ENCODE measurements at places on chromosomes 16 and 17.

DNA sequence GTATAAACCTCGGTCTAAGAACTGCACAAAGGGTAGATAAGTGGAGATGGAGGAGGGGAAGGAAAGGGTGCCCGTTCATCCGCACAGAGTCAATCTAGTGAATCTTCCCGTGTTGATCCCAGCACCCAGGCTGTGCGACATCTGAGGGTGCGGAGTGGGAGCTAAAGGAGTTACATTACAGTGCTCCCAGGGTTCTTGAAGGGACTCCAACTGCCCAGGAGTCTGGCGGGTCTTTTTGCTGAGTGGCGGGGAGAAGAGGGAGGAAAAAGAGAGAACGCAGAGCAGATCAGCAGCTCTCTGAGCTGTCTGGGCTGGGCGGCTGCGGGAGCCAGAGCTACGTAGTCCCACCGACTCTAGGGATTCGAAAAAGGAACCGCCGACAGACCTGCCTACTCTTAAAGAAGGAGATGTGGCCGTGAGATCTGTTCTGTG, 1.6 kb upstream of the CA10 start:
- no peak for DNase-seq
- no peak overlapping the region for H3K27ac ChIP-seq
- H3K4me3 ChIP-seq, result no peak overlapping the region
- no peaks in the 10 kb centered on the region for H3K27me3 ChIP-seq
- no peaks in the 10 kb centered on the region for H3K4me1 ChIP-seq

- no peak overlapping the region for H3K4me3 ChIP-seq
- DNase-seq, result no peak
- H3K36me3 ChIP-seq, result peaks cover 1% of the 10 kb centered on the region
- no peak overlapping the region for H3K27ac ChIP-seq
Observed at GRCh38 chr16:27232901-27233625, 29.7 kb downstream of the KDM8 start.

DNA sequence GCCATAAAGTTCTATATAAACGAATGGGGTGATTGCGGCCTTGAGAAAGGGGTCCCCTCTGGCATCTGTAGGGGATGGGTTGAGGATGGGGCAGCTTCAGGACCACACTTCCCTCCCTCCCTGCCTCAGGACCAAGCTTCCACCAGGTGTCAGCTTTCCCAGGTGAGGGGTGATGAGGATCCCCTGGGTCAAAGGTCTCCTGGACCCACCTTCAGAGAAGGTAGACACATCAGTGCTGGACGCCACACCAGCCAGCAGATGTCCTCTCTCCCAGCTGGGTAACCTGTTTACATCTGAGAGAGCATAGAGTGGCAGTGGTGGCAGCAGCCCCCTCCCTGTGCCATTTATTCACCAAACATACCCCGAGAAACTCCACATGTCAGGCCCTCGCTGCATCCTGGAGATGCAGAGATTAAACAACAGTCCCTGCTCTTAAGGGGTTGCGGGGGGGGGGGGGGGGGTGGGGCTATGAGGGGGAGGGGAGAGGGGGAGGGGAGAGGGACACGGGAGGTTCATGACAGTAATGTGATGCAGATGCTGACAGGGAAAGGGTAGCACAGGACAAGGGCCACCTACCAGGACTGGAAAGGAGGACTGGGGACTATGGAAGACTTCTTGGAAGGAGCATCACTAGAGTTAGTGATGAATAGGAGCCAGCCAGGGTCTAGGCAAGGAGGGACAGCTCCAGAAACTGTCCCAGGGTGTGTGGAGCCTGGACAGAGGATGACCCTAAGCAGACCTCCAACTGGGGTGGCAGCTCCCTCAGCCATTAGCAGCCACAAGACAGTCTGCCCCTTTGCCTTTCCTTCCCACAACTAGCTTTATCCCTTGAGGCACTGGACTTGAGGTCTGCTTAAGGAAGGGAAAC, 5.0 kb downstream of the PROCA1 start:
- peaks cover 2% of the 10 kb centered on the region for H3K36me3 ChIP-seq
- DNase-seq, result peak; percentile 35
- no peaks in the 10 kb centered on the region for H3K27me3 ChIP-seq
- H3K27ac ChIP-seq, result no peak overlapping the region
- H3K4me1 ChIP-seq, result peaks cover 10% of the 10 kb centered on the region

- DNase-seq, result no peak
- H3K4me3 ChIP-seq, result no peak overlapping the region
- no peaks in the 10 kb centered on the region for H3K4me1 ChIP-seq
- no peaks in the 10 kb centered on the region for H3K36me3 ChIP-seq
- H3K27ac ChIP-seq, result no peak overlapping the region
Observed at GRCh38 chr16:17252064-17252463, 218.7 kb downstream of the XYLT1 start.

DNA sequence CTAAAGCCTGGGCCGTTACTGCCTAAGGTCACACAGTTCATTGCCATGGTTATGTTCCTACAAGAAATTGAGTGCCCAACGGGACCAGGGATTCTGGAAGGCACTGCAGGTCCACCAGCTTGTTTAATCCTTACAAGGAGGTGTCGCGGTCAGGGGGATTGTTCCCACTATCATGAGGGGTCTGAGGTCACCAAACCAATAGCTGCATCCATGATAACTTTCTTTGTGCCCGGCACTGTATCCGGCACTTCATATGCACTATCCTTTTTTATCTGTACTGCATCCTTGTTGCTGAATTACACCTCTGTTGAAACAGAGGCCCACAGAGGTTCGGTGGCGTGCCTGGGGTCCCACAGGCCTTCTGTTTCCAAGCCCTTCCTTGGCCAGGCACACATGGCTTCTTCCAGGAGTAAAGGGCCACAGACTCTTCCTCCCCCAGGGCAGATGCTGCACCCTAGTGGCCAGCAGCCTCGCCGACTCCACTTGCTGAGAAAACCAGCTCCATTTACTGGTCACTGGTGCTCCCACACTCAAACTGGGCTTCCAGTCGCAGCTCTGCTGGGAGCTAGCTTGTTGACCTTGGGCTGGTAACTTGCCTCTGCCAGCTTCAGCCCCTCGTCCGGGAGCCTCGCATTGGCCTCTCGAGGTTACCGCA, 82.0 kb upstream of the PLCG2 start:
- peaks cover 6% of the 10 kb centered on the region for H3K36me3 ChIP-seq
- H3K27ac ChIP-seq, result no peak overlapping the region
- no peaks in the 10 kb centered on the region for H3K27me3 ChIP-seq
- H3K4me3 ChIP-seq, result no peak overlapping the region
- H3K4me1 ChIP-seq, result no peaks in the 10 kb centered on the region

DNA sequence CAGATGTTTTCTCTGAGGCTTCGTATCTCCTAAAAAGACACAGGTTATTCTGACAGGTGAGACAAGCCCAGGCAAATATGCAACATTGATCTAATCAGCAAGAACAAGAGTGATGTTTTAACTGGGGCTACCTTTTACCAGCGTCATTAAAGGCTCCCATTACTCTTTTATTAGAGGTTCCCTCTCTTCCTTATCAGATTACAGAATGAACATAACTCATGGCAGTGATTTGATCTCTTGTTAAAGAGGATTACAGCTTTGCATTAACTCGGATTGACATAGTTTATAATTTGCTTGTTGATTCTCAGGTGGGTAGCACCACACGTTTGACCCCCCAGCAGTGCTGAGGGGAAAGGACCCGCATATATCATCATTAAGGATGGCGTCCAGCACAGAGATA, 90.5 kb downstream of the AATF start:
- no peaks in the 10 kb centered on the region for H3K4me1 ChIP-seq
- no peaks in the 10 kb centered on the region for H3K27me3 ChIP-seq
- no peak overlapping the region for H3K4me3 ChIP-seq
- H3K27ac ChIP-seq, result no peak overlapping the region
- no peaks in the 10 kb centered on the region for H3K36me3 ChIP-seq

DNA sequence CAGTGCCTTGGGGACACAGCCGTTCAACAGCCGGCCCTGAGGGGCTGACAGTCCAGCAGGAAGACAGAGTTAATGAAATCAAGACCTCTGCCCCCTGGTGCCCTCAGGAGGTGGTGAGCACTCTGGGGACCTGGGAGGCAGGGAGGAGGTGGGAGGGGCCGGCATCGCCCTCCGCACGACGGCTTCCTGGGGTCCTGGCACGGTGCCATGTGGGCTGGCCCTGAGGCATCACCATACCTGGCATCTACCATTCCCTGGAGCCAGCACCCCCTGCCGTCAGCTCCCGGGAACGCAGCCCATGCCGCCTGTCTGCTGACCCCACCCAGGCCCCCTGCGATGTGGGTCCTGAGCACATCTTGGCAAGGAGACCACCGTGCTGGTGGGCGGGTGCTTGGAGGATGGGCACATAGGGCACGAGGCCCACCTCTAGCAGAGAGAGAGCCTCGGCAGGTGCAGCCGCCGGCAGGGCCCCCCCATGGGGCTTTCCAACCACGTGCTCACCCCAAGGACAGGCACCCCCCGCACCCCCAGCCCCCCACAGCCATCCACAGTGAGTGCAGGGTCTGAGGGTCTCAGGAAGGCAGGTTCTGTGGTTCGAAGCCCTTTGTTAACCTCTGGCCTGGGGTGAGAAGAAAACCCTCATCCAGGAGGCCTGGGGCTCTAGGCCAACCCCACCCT, 52.5 kb downstream of the ZFPM1 start:
- H3K4me1 ChIP-seq, result peaks cover 65% of the 10 kb centered on the region
- no peaks in the 10 kb centered on the region for H3K27me3 ChIP-seq
- H3K27ac ChIP-seq, result peak overlapping the region; percentile 76
- no peak for DNase-seq

DNA sequence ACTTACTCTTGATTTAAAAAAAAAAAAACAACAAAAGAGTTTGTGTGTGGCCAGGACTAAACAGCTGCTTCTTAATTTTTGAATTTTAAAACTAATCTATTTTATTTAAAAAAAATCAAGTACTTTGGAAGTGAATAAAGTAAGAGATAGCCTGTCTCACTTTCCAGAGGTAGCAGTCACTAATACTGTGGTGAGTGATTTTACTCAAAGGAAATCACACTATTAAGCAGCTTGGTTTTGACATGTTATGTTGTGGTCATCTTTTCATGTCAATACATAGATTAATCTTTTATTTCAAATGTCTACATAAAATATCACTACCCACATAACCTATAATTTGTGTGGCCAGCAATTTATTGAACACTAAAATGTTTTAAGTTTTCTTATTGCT, 102.2 kb upstream of the HLF start:
- DNase-seq, result no peak
- H3K36me3 ChIP-seq, result no peaks in the 10 kb centered on the region
- no peak overlapping the region for H3K27ac ChIP-seq

GRCh38 chr17:19339341-19339815, 23.1 kb downstream of the B9D1 start:
- H3K27ac ChIP-seq, result no peak overlapping the region
- H3K27me3 ChIP-seq, result no peaks in the 10 kb centered on the region
- H3K4me1 ChIP-seq, result peaks cover 28% of the 10 kb centered on the region
- DNase-seq, result no peak
- no peak overlapping the region for H3K4me3 ChIP-seq
- H3K36me3 ChIP-seq, result no peaks in the 10 kb centered on the region

GRCh38 chr17:47644324-47644723, 5.4 kb upstream of the KPNB1 start:
- H3K4me1 ChIP-seq, result peaks cover 6% of the 10 kb centered on the region
- no peaks in the 10 kb centered on the region for H3K27me3 ChIP-seq
- no peak overlapping the region for H3K4me3 ChIP-seq
- H3K27ac ChIP-seq, result no peak overlapping the region
- no peak for DNase-seq
- no peaks in the 10 kb centered on the region for H3K36me3 ChIP-seq

DNA sequence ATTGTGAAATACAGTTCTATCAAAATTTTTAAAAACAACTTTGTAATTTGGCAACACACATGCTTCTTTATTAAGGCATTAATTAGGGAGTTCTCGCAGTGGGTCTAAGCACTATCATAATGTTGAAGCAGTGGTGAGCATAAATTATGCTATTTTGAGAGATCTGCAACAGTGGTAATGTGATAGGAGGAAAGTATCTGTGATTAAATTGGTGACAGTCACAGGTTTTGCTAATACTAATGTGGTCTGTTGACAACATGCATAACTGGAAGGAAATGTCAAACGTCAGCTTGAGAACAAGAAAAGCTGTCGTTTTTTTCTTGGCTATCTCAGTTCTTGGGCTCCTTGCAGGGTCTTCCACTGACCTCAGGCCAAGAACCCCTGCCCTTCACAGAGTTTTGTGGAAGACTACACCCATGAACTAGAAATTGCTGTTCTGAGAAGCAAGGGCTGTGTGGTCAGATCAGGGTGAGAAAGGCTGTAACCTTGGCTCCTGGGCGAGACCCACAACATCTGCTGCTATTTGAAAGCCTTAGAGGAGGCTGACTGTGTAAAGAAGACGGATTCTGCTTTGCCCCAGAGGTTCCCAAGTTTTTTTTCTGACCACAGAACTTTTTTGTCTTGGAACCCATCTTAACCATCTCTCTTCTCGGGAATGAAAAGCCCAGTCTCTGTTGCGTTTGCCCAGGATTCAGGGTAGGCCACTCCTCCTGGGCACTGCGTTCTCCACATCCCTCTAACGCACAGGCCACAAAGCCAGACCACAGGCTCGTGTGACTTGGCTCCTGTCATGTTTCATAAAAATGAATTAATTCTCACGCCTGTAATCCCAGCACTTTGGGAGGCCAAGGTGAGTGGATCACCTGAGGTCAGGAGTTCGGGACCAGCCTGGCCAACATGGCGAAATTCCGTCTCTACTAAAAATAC, 13.9 kb downstream of the ATP2A1 start:
- H3K27me3 ChIP-seq, result no peaks in the 10 kb centered on the region
- no peak overlapping the region for H3K27ac ChIP-seq
- no peaks in the 10 kb centered on the region for H3K36me3 ChIP-seq
- no peak for DNase-seq

DNA sequence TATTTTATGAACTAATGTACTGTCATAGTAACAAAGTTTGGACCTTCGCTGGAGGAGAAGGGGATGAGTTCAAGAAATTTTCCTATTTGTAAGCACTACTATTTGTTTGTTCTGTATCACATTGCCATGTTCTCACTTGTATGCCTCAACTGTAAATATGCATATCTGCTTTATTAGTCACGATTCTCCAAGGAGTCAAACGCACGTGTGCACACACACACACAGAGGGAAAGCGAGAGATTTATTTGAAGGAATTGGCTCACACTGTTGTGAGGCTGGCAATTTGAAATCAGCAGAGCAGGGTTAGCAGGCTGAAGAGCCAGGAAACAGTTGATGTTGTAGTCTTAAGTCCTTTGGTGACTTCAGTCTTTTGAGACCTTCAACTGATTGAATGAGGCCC, 24.9 kb upstream of the MYH2 start:
- no peaks in the 10 kb centered on the region for H3K36me3 ChIP-seq
- H3K27ac ChIP-seq, result no peak overlapping the region
- no peak for DNase-seq

DNA sequence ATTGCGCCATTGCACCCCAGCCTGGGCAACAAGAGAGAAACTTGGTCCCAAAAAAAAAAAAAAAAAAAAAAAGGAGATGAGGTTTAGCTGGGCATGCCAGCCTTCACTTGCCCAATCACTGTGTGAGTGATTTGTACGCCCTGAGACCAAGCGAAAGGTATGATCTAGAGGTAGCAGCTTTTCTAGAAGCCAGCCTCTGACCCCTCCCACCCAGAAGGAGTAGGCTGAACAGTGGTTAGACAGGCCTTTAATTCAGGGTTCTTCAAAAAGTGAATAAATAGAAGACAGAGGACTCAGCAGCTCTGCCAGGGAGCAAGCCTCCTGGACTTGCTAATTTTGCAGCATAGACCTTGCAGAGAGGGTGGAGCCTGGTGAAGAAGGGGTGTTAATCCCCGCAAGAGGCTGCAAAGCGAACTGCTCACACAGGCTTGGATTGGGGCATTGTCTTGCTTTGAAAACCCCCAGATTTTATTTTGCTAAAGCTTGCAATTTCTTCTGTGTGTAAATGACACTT, 7.1 kb upstream of the CYTH1 start:
- H3K27me3 ChIP-seq, result no peaks in the 10 kb centered on the region
- H3K4me1 ChIP-seq, result no peaks in the 10 kb centered on the region
- H3K4me3 ChIP-seq, result no peak overlapping the region
- DNase-seq, result no peak
- no peak overlapping the region for H3K27ac ChIP-seq

GRCh38 chr17:59899099-59899498, 6.2 kb downstream of the RPS6KB1 start:
- H3K4me3 ChIP-seq, result no peak overlapping the region
- no peaks in the 10 kb centered on the region for H3K4me1 ChIP-seq
- no peak overlapping the region for H3K27ac ChIP-seq

All from Caco-2 (cell line).